H54 (cell line): ENCODE measurements at places on chromosomes 1 and 21.

DNA sequence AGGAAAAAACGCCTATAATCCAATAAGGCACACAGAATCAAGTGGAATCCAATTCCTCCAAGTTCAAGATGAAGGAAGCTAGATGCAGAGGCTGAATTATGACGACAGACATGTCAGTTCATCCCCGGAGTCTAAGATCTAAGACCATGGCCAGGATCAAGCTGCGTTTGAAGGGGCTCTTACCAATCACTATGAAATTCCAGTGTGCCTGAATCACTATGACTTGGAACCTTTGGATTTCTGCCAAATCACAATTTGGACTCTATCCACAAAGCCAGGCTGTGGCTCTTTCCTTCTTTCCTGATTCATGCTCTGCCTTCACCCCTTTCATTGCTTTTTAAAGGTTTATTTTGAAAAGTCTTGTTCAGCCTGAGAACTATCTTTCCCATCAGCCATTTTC is 17.1 kb downstream of the OLIG2 start:
- DNase-seq: peak; percentile 90

DNA sequence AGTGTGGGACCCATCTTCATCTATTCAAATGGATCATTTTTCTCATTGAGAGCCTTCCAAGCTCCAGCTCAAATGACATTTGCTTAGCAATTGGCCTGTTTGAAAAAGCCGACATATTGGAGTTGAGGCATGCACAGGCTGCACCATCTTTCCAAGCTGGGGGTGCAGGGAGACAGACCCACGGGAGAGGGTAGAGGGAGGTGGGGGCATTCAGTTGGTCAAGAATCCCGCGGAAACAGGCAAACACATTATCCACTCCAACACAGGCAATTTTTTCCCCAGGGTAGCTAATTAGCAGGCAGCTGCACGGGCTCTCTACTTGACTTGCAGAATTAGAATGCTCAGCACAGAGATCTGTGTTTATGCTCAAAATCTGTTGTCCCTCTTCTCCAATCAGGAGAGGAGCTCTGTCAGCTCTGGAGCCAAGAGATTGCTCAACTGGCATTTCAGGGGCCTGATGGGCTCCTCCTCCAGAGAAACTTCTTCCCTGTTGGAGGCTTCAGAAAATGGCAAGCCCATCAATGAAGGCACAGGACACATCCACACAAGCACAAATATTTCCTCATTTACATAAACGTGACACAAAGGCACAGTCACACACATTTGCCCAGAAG is 267.8 kb downstream of the FOXD2 start:
- DNase-seq: no peak

DNA sequence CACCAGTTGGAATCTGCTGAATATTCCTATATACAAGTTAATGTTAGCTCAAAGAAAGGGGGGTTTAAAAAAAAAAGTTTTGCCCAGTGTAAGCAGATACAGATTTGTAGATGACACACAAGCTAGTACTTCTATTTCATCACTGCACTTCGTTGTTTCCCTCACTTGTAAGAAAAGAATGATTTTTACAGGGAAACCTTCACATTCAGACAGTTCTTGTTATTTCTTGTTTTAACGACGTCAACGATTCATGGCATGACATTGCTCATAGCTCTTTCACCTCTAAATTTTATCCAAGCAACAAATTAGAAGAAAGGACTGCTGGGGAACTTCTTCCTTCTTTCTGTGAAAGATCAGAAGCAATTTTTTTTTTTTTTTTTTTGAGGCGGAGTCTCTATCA is 25.7 kb upstream of the C1orf105 start:
- no peak for DNase-seq

GRCh38 chr1:231421546-231421970 is 529 bp downstream of the EGLN1 start:
- no peak for DNase-seq

- peak; percentile 60 for DNase-seq
Measured at GRCh38 chr1:12549460-12550349, 68.3 kb downstream of the DHRS3 start.

DNA sequence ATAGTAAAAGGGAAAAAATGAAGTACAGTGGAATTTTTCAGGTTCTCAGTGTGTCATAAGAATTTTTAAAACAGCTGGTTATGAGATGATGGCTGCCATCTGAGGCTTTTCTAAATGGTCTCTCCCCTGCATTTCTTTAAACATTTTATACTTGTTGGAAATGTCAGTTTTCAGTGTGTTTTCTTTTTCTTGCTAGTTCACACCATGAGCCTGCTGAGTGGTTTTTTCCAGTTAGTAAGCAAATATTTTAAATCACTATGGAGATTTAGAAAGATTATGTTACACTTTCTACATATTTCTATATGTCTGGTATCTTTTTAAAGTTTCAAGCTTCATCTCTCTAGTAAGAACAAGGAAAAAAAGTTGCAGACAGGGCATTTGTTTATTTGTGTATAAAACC is 9.6 kb downstream of the RBM15 start:
- no peak for DNase-seq

- no peak for DNase-seq
Measured at GRCh38 chr1:217627431-217627830, 3.5 kb downstream of the GPATCH2 start.
